Stimulated activated CD4-positive, alpha-beta T cell treated with anti-CD3 and anti-CD28 coated beads, Interleukin-12 subunit alpha, Interleukin-12 subunit beta, amount 100 ng/mL, for 24 hours (primary cell): ENCODE measurements at places on chromosomes 12 and 14.

- DNase-seq: no peak
These were observed 36.4 kb downstream of the SAMD4A start for GRCh38 chr14:54603362-54603761.

- DNase-seq: no peak
These were observed 369.1 kb upstream of the NOVA1 start for GRCh38 chr14:26966908-26967307.

GRCh38 chr12:29427964-29428363 lies 47.0 kb upstream of the ERGIC2 start:
- no peak for DNase-seq

DNA sequence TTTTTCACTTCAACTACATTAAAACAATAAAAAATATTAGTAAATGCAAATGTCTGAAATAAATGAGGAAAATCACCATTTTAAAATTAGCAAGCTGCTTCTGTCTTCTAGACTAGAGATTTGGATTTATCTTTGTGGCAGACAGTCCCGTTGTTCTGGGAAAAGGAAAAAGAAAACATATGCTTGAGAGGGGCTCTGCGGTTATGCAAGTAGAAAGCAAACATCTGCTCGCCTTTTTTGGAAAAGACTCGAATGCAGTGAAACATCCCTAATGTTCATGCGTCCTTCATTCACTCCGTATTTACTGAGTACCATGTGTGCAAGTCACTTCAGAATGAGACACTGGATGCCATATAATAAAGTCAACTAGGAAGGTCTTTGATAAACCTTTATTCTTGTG lies 44.9 kb downstream of the IFNG start:
- DNase-seq: no peak

GRCh38 chr12:103697971-103698751 lies 111.1 kb downstream of the STAB2 start:
- DNase-seq: no peak

- DNase-seq: no peak
These were observed 7.0 kb downstream of the ACVRL1 start for GRCh38 chr12:51914034-51914923.

GRCh38 chr12:49767333-49767732 lies 26.0 kb downstream of the TMBIM6 start:
- no peak for DNase-seq

GRCh38 chr14:87434680-87435079 lies 558.3 kb downstream of the GALC start:
- no peak for DNase-seq

DNA sequence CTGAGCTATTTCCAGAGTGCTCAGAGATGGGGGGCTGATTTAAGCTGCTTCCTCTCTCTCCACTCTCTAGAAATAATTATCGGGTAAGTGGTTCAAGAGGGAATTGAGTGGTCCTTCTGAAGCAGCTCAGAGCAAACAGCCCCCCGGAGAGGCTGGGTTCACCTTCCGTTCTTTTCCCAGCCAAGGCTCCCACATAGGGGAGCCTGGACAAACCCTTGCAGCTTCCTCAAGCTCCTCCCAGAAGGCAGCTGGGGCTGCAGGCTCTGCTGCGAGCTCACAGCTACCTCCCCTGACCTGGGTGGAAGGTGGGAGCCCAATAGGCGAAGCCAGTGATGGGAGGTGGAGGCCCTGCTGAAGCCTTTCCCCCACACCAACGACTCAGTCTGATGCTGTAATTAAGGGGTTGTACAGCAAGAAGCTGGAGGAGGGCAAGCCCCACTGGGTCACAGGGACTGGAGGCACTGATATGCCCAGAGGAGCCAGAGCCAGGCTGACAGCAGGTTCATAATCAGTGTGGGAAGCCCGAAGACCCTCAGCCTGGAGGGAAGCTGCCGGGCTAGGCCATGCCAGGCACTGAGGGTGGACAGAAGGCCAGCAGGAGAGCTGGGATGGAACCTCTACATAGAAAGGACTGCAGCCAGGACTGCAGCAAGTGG lies 52.4 kb downstream of the ARL6IP4 start:
- DNase-seq: no peak

DNA sequence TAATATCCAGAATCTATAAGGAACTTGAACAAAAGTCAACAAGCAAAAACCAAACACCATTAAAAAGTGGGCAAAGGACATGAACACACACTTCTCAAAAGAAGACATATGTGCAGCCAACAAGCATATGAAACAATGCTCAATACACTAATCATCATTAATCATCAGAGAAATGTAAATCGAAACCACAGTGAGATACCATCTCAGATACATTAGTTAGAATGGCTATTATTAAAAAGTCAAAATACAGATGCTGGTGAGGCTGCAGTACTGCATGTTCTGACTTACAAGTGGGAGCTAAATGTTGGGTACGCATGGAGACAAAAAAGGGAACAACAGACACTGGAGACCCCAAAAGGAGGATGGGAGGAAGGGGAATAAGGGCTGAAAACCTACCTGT lies 67.1 kb downstream of the BLTP3B start:
- no peak for DNase-seq

DNA sequence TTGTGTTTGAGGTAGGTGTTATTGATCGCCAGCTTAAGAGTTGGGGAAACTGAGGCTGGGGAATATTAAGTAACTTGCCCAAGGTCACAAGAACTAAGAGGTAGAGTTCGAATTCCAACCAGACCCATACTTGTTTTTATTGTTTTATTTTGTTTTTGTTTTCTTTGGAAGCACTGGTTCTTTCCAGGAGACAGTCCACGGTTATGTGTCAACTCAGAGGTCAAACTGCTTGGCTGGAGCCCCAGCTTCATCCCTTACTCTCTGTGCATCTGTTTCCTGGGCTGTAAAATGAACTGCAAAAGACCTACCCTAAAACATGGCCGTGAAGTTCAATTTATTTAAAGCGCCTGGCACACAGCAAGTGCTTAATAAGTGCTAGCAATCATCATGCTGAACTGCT lies 74.4 kb upstream of the MAP1LC3B2 start:
- no peak for DNase-seq

- no peak for DNase-seq
These were observed 508 bp downstream of the HNRNPC start for GRCh38 chr14:21268617-21269251.

GRCh38 chr14:62126879-62127478 lies 364.8 kb downstream of the SNAPC1 start:
- DNase-seq: no peak

- no peak for DNase-seq
These were observed 105.7 kb downstream of the PLEKHA5 start for GRCh38 chr12:19234981-19235871.

DNA sequence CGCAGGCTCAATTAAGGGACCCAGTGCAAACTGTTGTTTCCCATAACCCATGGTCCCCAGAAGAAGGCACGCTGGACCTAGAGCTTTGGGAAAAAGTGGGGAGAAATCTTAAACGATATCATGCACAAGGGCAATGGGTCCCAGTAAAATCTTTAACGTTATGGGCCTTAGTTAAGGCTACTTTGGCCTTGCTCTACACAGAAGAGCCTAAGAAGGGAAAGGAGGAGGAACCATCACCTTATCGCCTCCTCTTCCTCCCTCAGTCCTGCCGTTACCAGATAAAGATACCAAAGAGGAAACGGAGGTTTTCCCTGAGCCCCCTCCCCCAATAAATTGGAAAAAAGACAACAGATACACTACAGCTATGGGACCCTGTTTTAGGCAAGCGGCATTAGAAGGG lies 116.9 kb downstream of the PPHLN1 start:
- no peak for DNase-seq

GRCh38 chr14:27367345-27367744 lies 769.5 kb upstream of the NOVA1 start:
- DNase-seq: no peak

DNA sequence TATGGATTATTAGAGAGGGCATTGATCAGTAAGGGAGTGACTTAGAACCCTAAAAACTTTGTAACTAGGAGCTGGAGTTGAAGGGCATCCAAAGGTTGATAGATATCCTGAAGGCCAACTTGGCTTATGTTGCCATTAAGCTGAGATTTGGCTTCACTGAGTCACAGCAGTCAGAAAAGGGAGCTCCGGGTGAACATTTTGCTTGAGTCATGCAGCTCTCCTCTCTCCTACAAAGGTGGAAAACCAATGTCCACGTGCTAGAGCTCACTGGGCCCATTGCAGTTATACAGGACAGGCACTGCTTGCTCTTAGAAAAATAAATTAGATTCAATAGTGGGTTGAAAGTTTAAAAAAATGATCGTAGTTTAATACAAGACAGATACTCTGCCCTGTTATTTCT lies 87.3 kb upstream of the LRIG3 start:
- DNase-seq: no peak

- DNase-seq: no peak
These were observed 15.9 kb downstream of the WSCD2 start for GRCh38 chr12:108145011-108145410.

GRCh38 chr14:26319139-26319864 lies 278.5 kb downstream of the NOVA1 start:
- DNase-seq: no peak

DNA sequence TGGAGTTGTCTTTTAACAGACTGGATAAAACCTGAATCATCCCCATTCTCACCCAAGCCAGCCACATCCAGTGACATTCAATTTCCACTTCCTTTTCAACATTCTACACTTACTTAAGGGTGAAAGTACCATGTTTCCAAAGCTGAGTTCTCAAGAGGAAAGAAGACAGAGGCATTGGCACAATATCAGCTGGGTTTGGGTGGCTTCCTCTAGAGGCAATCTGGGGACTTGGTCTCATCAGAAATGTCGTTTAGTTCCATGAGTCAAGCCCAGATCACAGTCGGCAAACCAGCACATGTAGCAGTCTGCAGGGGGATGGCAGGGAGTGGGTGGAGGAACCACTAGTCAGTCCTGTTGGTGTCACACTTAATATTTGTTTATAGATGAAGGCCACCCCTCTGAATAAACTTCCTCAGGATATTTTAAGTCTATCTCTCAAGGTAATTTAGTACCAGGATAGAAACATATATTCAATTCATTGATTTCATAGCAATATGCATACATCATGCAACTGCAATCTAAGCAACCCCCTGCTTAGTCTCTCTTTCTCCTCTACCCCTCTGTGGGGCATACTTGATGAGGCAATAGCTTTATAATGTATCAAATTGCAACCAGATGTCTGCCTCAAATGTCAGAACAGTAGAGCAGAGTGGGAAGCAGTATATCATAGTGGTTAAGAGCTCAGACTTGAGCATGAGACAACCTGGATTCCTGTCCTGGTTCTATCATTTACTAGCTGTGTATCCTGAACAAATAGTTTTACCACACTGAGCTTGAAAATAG lies 3.0 kb downstream of the SRRM4 start:
- DNase-seq: no peak

DNA sequence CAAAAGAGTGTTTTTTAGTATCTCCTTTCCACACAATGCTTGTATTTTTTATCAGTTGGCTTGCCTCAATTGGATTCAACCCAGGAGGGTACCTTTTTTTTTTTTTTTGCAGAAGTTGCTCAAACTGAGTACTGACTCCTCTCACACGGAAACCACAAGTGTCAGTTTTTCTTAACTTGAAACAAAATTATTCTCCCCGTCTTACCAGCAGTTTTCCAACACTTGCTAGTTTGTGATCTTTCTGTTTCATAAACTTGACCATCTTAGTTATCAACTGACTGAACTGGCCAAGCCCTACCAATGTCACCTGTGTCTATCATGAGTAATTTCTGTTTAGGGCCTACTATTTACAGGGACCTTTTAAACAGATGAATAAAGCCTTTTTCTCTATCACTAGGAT lies 34.1 kb upstream of the ITPR2 start:
- no peak for DNase-seq

- DNase-seq: no peak
These were observed 1.7 kb downstream of the STAT6 start for GRCh38 chr12:57109207-57110103.

- DNase-seq: no peak
These were observed 73.6 kb downstream of the HECTD4 start for GRCh38 chr12:112308652-112309051.

DNA sequence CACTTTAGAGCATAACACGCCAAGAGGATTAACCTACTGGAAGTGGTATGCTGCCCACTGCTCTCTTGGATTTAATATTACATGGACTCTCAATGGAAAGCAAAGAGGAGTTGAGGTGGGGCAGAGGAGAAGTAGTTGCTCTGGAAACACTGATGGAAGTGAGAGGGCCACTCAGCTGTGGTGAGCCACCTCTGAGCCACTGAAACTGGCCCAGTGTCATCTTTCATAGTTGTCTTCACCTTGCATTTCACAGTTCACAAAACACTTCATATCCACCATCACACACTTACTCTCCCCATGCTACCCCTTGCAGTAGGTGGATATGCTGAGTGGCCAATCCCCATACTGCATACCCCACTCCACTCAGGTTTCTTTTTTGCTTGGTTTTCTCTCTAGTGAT lies 12.2 kb upstream of the PCED1B start:
- no peak for DNase-seq

DNA sequence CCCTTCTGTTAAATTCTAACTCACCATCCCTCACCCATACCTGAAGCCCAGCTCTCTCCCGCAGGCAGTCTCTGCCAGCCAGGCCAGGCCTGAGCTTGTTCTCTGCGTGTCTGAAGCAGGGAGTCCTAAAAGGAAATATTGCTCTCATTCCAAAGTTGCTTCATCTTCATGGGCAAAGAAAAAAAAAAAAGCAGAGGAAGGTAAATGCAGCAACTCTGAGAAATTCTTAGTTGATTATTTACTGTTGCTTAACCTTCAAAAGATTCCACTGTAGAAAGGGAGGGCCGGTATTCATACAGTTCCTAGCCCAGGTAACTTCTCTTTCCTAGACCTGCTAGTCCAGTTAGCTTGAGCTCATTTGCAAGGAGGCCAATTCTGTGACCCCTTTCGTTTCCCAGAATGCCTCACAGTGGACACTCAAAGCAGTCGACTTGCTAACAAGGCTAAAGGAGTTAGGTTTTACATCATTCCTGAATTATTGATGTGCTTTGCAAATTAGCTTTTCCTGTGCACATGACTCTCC lies 193.5 kb upstream of the EEA1 start:
- no peak for DNase-seq

- no peak for DNase-seq
These were observed 140.2 kb downstream of the BCL11B start for GRCh38 chr14:99131632-99132271.

GRCh38 chr12:68482660-68483059 lies 128.0 kb upstream of the RAP1B start:
- DNase-seq: no peak

- no peak for DNase-seq
These were observed 38.4 kb downstream of the FRS2 start for GRCh38 chr12:69508621-69509020.

- no peak for DNase-seq
These were observed 72.4 kb upstream of the CHST11 start for GRCh38 chr12:104384141-104384880.

DNA sequence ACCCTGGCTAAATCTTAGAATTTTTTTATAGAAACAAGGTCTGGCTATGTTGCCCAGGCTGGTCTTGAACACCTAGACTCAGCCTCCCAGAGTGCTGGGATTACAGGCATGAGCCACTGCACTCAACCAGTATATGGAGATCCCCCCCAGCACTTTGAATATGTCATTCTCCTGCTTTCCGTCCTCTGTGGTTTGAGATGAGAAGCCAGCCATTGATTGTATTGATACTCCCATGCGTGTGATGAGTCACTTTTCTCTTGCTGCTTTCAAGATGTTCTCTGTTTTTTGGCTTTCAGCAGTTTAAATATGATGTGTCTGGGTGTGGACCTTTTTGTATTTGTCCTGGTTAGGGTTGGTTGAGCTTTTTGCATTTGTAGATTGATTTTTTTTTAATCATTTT lies 75.2 kb upstream of the DNM1L start:
- no peak for DNase-seq
